Activated CD4-positive, alpha-beta T cell treated with anti-CD3 and anti-CD28 coated beads, Interleukin-10, Interleukin-2, amounts not matched to agents 100 ng/mL and 50 ng/mL, durations not matched to agents 16 hours and 8 hours (primary cell): ENCODE measurements at places on chromosomes 4 and X.

GRCh38 chr4:37682701-37683401 is 3.3 kb downstream of the RELL1 start:
- peak; percentile 56 for DNase-seq

- DNase-seq, result no peak
These were observed 508.7 kb downstream of the ZNF674 start for GRCh38 chrX:46036508-46036907.

DNA sequence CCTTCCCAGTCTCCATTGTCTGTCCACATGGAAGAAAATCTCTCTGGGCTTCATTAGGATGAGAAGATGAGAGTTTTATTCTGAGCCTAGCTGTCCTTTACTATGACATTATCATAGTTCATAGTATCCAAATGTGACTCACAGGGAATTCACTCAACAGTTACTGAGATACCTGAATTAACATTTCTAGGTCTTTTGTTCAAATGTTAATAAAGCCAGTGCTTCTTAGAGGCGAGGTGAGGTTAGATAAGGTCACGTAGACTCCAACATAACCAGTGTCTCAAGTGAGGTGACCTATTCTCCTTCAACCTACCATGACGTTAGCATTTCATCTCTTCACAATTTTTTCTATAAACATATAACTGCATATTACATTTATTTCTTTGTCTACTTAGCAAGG is 67.2 kb downstream of the PALLD start:
- DNase-seq, result no peak

- no peak for DNase-seq
These were observed 11.6 kb downstream of the SYTL4 start for GRCh38 chrX:100720301-100720700.

GRCh38 chrX:46328133-46328532 is 217.1 kb downstream of the ZNF674 start:
- no peak for DNase-seq

DNA sequence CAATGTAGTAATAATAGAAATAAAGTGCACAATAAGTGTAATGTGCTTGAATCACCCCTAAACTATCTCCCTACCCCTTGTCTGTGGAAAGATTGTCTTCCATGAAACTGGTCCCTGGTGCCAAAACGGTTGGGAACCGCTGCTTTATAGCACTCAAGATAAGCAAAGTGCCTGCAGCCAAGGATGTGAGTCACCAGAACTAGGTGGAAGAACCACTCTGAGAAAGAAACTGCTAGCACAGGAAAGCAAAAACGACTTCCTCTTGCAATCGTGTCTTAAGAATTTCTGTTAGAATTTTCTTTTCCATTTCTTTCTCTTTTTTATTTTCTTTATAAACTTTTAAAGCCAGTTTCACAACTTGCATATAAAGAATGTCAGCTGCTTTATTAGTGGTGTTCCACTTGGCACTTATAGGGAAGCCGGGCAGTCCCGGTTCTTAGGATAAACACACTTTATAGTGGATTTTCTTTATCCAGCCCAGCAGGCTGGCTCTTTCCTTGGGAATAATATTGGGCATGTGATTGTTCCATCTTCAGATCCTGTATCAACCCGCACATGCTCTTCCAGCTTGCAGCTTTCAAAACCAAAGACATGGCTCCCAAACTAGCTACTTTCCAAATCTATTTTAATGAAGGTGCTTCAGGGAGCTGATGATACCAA is 32.3 kb upstream of the CXCL8 start:
- peak; percentile 55 for DNase-seq

DNA sequence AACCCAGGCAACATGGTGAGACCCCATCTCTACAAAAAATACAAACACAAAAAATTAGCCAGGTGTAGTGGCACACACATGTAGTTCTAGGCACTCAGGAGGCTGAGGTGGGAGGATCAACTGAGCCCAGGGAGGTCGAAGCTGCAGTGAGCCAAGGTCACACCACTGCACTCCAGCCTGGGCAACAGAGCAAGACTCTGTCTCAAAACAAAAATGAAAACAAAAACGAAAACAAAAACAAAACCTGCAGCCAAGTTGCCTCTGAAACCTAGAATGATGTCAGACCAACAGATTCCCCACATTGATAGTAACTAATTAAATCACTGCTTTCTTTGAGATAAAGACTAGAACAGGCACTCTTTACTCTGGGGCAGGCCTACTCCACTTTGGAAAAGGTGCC is 104.5 kb downstream of the AMELX start:
- peak; percentile 20 for DNase-seq

DNA sequence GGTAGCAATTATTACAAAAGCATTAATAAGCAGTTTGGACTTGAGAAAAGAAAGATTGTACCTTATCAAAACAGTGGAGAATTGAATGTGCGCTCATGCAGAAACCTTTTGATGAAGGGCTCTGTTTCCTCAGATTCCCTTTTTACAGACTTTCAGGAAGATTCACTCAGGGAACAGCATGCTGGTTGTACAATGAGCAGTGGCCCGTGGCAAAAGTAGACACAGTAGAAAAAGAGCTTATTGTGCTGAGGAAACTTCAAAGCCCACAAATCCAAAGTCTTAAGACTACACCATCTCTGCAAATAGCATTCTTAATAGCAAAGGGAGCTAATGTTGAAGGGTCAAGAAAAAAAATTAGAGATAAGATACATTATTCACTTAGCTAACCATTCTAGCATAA is 858.9 kb downstream of the PDHA2 start:
- no peak for DNase-seq

GRCh38 chr4:121326597-121326996 is 54.2 kb downstream of the QRFPR start:
- no peak for DNase-seq

DNA sequence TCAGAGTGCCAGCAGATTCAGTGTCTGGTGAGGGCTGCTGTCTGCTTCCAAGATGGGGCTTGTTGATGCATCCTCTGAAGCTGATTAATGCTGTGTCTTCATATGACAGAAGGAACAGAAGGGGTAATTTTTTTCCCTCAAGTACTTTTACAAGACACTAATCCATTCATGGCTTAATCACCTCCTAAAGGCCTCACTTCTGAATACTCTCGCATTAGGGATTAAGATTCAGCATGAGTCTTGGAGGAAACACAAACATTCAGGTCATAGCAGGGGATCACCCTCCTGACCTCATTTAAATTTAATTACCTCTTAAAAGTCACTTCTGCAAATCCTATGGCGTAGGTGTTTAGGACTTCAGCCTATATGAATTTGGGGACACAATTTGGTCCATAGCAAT is 1145.5 kb upstream of the PCDH10 start:
- DNase-seq, result no peak

DNA sequence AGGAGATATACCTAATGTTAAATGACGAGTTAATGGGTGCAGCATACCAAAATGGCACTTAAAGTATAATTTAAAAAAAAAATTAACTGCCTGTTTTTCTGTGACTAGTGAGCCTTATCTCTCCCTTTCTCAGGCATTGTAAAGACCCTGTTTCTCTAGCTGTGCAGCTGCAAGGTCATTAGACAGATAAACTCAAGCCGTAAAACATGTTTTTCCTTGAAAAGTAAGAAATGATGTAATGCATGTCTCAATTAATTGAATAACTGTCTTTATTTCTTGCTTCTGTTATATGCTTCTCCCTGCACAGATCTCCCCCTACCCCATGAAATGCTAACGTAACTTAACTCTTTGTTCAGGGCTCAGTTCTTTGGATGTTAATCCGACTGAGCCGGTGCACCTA is 10.5 kb downstream of the TBC1D19 start:
- DNase-seq, result no peak

GRCh38 chr4:515251-515650 is 16.2 kb downstream of the PIGG start:
- DNase-seq, result no peak

GRCh38 chr4:82373486-82373815 is 340 bp downstream of the HNRNPD start:
- peak; percentile 50 for DNase-seq

- DNase-seq, result no peak
These were observed 4.0 kb downstream of the ARX start for GRCh38 chrX:25011589-25012432.

DNA sequence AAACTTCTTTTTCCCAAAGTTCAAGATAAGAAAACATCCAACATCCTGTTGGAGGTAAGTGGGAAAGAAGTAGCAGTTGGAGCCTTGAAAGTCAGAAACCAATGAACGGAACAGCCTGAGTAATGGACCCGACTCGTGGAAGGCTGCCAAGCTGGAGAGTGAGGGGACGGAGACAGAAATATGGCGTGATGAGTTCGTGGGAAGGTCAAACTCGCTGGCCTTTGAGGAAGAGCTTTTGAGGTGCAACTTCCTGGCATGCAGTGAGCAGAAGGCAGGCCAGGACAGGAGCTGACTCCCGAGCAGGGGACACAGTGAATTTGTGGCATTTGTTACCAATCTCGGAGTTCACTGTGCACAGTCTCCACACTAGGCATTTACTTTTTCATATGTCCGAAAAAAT is 1.0 kb upstream of the TRIML1 start:
- no peak for DNase-seq

- no peak for DNase-seq
These were observed 28.7 kb downstream of the RAPGEF2 start for GRCh38 chr4:159131564-159131963.

DNA sequence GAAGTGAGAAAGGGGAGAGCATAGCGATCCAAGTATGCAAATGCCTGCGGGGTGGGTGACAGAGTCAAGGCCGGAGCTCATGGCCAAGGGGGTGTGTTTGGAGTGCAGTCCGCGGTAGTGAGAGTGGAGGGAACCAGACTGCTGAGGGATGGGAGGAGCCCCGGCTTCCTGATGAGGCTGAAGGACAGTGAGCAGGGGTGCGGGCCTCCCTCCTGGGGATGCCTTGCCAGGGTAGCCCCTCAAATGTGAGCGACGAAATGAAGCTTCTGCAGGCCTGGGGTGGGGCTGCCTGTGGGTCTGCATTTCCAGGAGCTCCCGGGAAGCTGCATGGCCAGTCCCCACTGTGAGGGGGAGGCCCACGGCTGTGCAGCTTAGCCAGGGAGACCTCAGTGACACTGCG is 45.0 kb downstream of the PSAPL1 start:
- no peak for DNase-seq
